ENCODE measurements at places on chromosomes 16 and 17.

- DNase-seq: peak; percentile 90
Measured at GRCh38 chr16:9008601-9009260, 45.0 kb upstream of the USP7 start.

- DNase-seq: no peak
Measured at GRCh38 chr16:26204138-26204537, 512.4 kb downstream of the HS3ST4 start.

- DNase-seq: no peak
Measured at GRCh38 chr16:23145186-23145585, 4.1 kb downstream of the USP31 start.

DNA sequence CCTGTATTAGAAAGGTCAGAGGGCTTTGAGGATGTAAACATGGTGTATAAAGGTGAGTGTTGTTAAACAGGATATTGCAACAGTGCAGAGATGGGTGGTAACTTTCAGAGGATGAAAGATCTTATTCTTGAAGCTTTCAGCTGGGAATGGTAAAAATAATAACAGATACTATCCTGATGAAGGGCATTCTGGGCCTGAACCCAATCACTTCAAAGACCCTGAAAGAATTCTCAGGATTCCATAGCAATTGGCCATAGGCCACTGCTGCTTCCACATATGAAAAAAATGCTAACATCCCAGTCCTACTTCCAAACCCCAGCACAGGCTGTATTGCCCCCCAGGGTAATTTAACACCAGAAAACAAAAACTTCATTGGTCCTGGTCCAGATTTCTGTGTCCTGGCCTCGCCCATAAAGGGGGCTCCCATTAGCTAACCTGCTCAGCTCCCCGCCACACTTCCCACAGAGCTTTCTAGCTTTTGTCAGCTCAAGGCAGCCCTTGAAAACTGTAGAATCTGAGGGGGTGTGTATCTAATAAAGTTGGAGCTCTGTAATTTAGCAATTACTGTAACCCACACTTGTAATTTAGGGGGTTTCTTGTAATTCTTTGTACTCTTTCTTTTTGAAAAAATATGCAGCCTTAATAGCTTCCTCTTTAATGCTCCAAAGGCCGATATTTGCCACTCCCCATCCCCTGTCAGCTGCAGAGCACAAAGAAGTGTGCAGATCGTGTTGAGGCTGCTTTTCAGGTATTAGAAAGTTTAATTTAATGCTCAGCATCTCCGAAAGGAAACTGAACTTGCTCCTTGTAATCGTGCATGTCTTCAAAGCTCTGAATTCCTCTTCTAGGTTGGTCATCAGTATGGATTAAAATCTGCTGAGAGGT lies 371.5 kb downstream of the SEC14L1 start:
- no peak for DNase-seq

DNA sequence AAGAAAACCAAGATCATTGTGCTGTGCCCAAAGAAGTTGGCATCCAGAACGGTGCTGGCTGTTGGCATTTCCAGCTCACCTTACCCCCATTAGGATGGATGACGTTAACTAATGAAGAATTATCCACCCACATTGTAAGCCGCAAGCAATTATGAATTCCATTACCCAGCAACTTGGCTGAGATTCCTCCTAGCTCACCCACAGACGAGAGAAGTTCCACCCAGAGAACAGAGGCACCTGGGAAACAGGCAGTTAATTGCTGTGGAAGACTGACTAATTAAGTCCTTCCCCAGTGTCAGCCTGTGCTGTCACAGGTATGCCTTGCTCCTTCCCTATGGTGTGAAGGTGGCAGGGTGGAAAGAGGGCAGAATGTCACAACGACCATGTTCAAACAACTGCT lies 456.2 kb upstream of the CDH5 start:
- no peak for DNase-seq

GRCh38 chr16:72029567-72030271 lies 21.2 kb downstream of the DHODH start:
- no peak for DNase-seq

DNA sequence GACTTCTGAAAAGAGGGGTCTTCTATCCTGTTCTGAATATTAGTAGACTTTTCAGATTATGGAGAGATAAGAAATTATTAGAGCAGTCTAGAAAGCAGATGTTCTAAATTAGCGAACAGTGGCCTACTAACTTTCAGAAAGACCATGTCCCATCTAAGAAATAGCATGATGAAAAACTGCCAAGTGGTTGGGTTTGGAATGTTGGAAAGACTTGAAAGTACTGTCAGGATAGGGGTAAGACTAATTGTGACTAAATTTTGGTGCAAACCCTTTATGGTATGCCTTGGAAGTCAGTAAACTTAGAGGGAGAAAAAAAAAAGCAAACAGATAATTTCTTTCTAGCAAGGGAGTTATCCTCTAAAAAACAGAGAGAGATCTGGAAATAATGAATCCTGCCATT lies 41.1 kb downstream of the TANGO6 start:
- no peak for DNase-seq

- DNase-seq: no peak
Measured at GRCh38 chr17:52678211-52678610, 519.7 kb upstream of the CA10 start.

GRCh38 chr17:46974086-46974485 lies 5.0 kb downstream of the RPRML start:
- no peak for DNase-seq

DNA sequence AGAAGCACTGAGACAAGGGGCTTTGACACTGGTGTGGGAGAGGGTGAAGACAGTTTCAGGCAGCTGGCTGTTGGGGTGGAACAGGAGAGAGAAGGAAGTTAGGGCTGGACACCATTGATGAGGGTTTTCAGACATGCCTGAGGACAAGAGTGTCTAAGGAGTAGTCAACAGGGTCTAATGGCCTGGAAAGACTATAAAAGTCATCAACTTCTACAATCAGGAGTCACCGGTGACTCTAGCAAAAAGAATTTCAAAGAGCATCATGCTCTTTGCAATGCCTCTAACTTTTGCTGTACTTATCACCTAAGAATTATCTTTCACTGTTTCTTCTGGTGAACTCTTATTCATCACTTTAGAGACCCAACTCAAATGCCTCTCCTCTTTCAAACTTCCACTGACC lies 213.9 kb downstream of the C16orf78 start:
- no peak for DNase-seq

DNA sequence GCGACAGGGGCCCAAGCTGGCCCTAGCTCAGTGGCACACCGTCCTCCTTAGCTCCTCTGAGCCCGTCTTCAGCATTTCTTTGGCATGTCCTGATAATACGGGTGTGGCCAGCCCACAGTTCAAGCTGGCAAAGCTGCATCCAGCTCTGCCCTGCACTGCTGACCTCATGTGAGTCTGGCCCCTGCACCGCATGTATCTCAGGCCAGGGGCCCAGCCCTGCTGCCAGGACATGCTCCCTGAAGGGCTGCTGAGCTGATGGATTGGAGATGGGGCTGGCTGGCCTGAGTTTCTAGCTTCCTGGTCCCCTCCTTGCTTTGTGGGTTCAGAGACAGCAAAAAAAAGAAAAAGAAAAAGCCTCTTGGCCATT lies 2.4 kb downstream of the DOC2B start:
- DNase-seq: no peak

DNA sequence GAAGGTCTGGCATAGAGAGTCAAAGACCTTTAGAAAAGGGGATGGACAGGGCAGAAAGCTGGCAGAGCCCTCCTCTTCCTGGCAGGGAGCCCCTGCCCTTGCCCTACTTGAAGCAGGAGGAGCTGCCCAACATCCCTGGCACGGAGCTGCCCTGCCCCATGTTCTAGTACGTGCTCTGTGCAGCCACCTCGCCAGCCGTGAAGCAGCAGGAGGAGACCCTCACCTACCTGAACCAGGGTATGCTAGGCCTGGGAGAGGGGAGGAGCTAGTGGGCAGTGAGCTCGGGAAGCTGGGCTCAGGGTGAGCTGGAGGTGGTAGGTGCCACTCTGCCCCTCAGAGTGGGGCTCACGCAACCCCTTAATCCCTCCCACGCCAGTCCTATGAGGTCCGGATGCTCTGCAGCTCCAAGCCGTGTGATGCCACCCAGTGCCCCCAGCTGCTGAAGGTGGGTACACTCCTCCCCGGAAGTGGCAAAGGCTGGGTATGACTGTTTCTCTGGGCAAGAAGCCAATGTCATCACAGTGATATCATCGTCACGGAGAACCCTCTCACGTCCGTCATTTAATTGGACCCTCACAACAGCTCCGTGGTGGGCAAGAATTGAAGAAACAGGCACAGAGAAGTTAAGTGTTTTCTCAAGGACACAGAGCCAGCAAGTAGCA lies 12.7 kb upstream of the STAC2 start:
- DNase-seq: no peak

DNA sequence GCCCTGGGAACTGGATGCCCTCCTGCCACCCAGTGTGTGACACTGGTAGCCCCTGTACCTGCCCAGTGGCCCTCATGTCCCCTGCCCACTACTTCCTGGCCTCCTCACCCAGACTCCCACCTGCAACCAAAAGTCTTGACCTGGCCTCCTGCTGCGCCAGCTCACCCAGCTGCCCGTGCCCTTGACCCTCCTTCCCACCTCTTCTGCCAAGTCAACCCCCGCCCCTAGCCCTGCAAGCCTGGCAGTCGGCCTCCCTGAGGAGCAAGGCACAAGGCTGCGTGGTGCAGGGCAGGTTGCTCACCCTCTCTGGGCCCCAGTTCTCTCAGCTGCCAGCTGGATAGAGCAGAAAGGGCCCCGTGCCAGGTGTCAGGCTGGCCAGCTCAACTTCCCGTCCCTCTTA lies 12.3 kb upstream of the FAM83G start:
- DNase-seq: no peak

DNA sequence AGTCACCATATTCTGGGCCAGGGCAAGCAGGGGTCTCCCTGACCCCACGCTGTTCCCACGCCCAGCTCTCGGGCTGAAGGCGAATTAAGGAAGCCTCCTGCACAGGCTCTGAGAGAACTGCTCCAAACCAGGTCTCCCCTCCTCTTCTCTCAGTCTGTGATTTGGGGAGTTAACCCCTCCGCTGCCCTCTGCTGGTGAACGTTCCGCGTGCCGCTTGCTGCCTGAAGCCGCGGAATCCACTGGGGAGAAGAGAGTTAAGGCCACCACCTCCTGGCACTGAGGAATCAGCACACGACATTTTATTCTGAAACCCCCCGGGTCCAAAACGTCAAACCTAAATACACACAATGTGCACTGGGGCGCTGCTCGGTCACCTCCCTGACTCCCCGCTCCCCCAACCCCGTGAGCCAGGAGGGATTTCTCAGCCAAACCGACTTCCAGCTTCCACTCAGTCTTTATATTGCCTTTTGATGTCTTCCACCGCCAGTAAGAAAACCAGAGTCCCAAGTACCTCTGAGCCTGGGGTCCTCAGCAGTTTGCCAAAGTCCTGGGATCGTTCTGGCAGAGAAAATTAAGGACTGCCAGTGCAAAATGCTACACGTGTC lies 54.4 kb upstream of the RCVRN start:
- DNase-seq: peak; percentile 72

GRCh38 chr17:49488612-49489011 lies 6.5 kb upstream of the NGFR start:
- no peak for DNase-seq

DNA sequence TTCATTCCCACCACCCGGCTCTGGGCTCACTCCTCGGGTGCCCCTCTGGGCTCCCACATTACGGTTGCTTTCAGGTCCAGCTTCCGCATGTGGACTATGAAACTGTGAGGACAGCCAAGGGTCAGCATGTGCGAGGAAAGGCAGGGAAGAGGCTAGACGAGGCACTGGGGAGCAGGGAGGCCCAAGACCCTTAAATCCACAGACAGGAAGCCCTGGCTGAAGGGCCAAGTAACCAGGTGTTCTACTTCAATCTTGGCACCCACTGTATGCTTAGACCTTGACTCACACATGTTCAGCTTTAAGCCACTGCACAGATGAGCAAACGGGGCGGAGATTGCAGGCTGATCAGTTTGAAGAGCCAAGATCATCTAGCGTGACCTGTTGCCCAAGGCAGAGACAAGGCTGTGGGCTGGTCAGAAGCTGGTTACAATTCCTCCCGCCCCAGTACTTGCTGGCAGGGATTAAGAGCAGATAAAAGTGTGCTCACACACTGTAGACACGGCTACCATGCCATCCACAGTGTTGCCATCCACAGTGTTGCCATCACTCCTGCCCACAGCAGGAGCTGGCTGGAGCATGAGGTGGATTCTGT lies at the start of gene CES4A:
TSS of gene CES4A (plus strand) at position 393 of the 592 bp plus-strand sequence. CDS start at position 577, 184 bp downstream.
- no peak for DNase-seq

- DNase-seq: no peak
Measured at GRCh38 chr17:27893841-27894503, 807 bp upstream of the LYRM9 start.

DNA sequence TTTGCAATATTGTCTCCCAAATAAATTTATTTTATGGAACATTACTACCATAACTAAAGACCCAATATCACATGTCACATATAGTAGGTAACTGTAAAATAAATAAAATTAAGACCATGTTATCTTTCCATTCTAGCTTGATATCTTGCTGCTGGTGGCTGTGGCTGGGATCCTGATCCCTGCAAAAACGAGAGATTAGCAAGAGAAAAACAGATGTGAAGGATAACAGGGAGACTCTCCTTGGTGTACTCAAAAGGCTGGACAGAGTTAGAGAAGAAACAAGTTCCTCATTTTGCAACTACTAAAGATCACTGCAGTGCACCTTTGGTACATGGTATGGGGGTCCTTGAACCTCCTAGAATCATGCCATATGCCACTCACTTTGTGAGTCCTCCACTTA lies 49.7 kb downstream of the ARHGAP27 start:
- no peak for DNase-seq

DNA sequence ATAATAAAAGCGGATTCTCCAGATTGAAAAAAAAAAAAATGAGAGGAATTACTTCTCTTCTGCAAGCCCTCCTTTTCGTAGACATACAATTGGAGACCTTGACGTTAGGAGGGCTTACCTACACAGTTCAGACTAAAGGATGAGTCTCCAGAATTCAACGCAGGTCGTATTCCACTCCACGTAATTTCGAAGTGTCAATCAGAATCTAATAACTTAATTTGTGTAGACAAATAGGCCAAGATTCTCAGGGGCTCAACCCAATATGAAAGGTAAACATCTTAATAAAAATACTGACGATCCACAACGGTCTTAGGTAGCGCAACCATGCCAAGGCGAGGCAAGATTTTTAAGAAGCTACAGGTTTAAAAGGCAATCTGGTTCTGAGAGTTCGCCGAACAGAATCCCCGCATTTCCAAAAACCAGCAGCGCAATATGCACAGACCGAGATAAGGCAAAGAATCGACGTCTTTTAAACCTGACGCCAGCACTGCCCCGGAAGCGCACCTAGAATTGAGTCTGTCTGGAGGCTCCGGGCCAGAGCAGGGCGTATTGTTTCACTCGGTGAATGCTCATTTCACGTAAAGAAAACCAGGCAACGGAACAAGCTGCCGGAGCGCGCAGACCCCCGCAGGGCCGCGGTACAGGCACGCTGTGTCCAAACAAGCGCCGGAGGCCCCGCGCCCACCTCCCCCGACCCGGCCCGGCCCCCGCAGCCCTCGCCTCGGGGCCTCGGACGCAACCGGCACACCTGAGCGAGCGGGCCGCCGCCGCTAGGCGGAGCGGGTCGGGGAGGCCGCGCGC lies 623 bp downstream of the MBTPS1 start:
- peak; percentile 25 for DNase-seq

- DNase-seq: no peak
Measured at GRCh38 chr17:64974750-64975317, 55.6 kb upstream of the LRRC37A3 start.

- DNase-seq: no peak
Measured at GRCh38 chr16:75632857-75633256, 9.8 kb upstream of the ADAT1 start.

- DNase-seq: no peak
Measured at GRCh38 chr17:55705847-55706246, 16.8 kb downstream of the TMEM100 start.

GRCh38 chr16:31708348-31708747 lies 165.3 kb upstream of the ZNF267 start:
- no peak for DNase-seq
